ENCODE measurements at places on chromosomes 1 and 21.

- no peak for DNase-seq
Measured at GRCh38 chr1:82110366-82111254, 309.9 kb downstream of the ADGRL2 start.

- no peak for DNase-seq
Measured at GRCh38 chr1:196063294-196063693, 544.9 kb downstream of the KCNT2 start.

- DNase-seq, result no peak
Measured at GRCh38 chr1:47794530-47794929, 202.7 kb downstream of the TRABD2B start.

DNA sequence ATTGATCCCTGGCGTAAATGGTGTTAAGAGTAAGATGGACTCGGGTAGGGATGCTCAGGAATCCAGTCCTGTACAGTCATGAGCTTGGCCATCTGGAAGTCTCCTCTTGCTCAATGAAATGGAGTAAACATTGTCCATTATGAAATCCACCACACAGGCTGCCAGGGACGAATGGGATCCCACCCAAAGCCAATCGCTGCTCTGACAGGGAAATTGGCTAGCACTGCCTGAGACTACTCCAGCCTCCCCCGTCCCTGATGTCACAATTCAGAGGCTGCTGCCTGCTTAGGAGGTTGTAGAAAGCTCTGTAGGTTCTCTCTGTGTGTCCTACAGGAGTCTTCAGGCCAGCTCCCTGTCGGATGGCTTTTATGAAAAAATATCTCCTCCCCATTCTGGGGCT is at the start of gene HSD11B1:
Gene HSD11B1 (plus strand): TSS at position 263 of the 400 bp plus-strand sequence. CDS start 97 bp downstream, at position 360.
- DNase-seq, result no peak

DNA sequence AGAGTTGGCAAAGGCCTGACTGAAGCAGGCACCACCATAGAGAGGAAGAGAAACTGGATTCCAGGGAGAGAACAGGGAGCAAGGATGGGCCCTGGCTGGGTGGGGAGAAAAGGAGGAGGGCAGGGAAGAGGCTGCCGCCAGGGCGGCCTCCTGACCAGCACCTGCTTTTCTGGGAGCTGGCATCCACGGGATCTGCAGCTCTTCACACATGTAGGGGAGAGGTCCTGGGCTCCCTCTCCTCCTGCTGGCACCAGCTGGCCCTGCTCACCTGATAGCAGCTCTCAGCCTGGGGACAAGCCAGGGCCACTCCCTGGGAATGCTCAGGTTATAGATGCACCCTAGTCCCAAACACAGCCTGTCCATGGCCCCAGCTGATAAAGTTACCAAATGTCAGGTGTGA is 39.9 kb downstream of the TEX35 start:
- DNase-seq, result no peak

- no peak for DNase-seq
Measured at GRCh38 chr1:21703318-21703963, 34.3 kb upstream of the RAP1GAP start.

GRCh38 chr1:198169672-198170071 is 12.9 kb downstream of the NEK7 start:
- no peak for DNase-seq

DNA sequence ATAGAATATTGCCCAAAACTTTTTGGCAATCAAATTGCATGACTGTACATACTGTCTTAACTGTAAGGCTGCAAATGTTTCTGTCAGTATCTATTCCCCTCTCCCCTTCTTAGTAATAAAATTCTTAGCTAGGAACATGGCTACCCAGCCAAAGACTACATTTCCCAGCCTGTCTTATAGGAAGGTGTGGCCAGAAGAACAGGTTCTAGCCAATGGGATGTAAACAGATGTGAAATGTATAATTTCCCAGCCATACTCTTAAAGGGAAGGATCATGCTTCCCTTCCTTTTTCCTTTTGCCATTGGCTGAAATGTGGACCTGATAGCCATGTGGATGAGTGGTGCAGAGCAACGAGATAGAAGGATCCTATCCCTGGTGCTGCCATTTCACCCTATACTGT is 7.0 kb upstream of the HIVEP3 start:
- DNase-seq, result no peak

DNA sequence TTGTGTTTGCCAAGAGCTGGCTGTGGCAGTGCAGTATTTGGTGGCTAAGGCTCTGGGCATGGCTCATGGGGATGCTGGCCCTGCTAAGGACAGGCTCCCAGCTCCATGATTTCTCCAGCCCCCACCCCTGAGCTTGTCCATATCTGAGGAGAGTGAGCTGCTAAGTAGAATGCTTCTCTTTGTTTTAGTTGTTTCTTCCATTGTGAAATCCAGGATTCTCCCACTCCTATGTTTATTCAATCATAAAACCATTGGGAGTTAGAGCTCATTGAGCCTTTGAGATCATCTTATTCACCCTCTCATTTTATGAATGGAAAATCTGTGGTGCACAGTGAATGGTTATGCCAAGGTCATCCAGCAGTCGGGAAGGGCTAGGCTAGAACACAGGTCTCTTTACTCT is 188.8 kb downstream of the TNR start:
- no peak for DNase-seq

DNA sequence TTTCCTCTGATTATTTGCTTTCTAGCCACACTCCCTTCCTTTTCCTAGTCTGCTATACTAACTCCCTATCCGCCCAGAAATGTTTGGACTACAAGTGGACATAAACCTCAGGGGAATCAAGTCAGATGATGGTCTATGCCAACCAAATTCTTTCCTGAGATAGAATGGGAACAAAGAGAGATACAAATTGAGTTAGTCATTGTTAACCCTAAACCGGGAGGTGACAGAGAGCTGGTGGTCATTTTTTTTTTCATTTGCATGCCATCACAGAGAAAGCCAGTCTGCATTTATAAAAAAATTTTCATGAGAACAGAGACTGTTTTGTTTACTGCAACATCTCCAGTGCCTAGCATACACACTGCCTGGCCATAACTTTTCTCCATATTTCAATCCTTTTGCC is 35.0 kb downstream of the MYSM1 start:
- no peak for DNase-seq

- DNase-seq, result no peak
Measured at GRCh38 chr1:6831366-6831765, 46.1 kb downstream of the CAMTA1 start.

DNA sequence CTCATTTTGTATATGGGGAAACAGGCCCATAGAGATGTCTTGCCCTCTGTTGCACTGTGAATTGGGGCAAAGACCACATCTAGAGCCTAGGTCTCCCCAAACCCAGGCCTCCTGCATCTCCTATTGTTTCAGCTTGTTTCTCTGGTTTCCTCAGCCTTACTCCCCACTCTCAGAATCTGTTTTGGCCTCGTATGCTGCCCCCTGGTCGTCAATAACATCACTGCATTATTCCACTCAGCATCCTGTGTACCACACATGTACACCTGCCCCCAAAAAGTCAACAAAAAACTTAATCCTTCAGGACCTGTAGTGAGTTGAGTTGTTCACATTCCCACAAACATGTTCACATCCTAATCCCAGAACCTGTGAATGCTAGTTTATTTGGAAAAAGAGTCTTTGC is 184.8 kb downstream of the BRINP2 start:
- DNase-seq, result no peak

DNA sequence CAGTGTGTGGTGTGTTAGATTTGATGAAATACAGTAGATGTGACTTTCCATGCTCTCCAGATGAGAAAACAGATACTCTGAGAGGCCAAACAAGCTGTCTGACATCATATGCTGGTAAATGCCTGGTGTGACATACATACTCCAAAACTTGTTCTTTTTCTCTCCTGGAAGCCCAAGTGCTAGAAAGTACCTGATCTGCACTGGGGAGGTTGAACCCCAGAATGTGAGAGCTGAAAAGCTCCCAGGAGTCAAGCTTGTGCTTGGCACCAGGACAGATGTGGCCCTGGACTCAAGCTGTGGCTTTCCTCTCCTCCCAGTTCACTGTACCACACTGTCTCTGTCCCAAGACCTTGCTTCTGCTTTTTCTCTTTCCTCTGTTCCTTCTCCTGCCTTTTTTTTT is 389.0 kb upstream of the USP24 start:
- DNase-seq, result no peak

DNA sequence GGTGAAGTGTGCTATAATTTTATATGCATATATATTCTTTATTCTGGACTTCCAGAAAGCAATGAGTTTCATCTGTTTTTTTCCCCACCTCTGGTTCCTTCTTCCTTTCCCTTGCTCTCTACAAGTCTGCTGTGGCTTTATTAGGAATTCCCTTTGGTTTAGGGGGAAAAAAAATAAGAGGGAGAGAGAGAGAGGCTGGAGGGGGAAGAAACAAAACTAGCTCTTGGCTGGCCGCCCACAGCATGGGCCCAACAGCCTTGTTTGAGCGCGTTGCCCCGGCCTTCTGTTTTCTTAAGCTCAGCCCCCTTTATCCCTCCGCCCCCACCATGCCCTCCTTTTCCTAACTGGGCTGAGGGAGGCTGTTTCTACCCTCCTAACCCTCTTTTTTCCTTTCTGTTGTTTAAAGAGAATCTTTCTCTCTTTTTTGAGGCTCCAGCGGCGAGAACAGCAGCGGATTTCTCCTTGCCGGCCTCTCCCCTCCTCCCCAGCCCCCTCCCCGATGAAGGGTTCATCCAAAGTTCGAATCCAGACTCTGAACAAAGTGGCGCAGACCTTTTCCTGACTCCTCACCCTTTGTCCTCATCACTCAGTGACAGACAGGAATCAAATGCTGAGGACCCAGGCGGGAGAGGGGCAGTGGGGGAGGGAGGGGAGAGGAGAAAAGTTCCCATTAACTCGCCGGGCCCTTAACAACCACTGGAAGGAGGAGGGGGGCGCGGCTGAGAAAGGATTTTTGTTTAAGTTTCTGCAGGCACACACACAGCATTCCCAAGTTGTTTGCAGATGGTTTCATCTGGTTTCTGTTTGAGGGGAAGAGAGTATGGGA is 29.7 kb downstream of the PBX1 start:
- DNase-seq, result no peak

GRCh38 chr1:110875216-110875731 is 2.3 kb downstream of the CD53 start:
- peak; percentile 84 for DNase-seq

DNA sequence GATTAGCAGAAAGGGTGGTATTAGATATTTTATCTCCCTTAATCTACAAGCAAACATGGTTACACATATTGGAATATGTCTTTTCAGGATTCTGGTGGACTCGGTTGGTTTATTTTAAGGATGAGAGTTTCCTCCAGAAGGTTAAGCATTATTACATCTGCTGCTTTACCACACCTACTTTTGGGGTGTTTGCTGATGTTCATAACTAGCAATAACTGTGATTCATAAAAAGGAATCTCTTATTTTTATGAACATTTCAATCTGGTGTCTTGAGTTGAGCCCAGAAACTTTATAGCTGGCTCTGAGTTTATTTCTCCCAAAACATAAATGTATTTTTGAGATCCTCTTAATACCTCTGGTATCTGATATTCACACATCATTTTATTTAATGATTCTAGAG is 82.7 kb downstream of the LRRC8D start:
- no peak for DNase-seq

DNA sequence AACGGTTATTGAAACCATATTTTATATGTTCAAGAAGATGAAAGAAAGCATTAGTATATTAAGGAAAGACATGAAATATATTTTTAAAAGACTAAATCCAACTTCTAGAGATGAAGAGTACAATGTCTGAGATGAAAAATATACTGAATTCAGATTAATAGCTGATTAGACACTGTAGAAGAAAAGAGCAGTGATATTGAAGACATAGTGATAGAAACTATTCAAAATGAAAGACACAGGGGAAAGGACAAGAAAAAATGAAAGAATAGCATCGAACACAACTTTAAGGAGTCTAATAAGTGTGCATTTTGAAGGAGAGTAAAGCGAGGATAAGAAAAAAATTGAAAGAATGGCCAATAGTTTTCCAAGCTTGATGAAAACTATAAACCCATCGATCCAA is 11.2 kb upstream of the IFNAR1 start:
- DNase-seq, result no peak

- no peak for DNase-seq
Measured at GRCh38 chr1:108149796-108150467, 50.2 kb downstream of the SLC25A24 start.

DNA sequence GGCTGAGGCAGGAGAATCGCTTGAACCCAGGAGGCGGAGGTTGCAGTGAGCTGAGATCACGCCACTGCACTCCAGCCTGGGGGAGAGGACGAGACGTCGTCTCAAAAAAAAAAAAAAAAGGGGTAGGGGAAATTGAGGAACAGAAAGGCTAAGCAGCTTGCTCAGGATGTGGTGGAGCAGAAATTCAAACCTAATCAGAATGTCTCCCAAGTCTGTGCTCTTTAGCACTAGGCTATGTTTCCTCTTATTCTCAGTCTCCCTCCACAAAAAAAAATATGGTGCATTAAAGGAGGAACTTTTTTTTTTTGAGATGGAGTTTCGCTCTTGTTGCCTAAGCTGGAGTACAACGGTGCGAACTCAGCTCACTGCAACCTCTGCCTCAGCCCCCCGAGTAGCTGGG is 114.2 kb downstream of the SLC16A1 start:
- DNase-seq, result no peak

DNA sequence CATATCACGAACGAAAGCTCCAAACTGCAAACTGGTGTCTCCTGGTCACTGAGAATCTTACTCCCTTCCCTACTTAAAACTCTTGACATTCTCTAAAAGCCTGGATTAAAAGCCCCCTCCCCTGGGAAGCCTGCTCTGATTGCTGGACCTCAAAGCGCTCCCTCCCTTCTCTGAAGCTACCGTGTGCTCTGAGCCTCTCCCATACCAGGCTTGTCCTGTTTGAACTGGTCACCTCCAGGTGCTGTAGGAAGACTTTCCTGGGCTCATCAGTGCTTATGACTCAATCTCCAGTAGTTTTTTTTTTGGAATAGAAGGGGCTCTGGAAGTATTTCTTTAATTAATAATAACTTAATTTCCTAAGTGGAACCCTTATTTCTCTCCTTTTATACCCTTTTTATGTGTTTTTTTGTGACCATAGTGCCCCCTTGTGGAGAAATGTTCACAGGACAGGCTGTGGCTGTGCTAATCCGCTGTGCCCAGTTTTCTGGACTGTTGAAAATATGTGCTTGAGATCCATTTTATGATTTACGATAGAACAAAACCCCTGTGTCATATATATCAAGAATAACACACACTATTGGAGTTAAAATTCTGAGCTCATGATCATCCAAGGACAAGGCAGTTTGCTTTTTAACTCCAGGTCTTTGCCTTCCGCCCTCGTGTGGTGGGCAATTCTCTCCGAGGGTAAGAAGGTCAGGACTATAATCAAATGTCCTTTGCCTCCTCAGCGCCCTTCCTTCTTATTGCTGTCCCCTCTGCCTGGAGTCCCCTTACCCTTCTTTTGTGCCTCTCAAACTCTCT is 16.9 kb downstream of the MTARC1 start:
- peak; percentile 16 for DNase-seq

GRCh38 chr1:165560883-165561656 is 17.3 kb downstream of the LRRC52 start:
- no peak for DNase-seq

GRCh38 chr1:58882322-58882948 is 98.6 kb upstream of the JUN start:
- DNase-seq, result no peak

- DNase-seq, result no peak
Measured at GRCh38 chr1:109821831-109822745, 58.4 kb upstream of the EPS8L3 start.

GRCh38 chr1:158251163-158251562 is 3.1 kb upstream of the CD1A start:
- no peak for DNase-seq

- DNase-seq, result no peak
Measured at GRCh38 chr21:45073301-45074047, 906 bp upstream of the ADARB1 start.

GRCh38 chr1:23799255-23799569 is 1.3 kb downstream of the GALE start:
- no peak for DNase-seq

- no peak for DNase-seq
Measured at GRCh38 chr21:27838573-27838972, 871.7 kb upstream of the ADAMTS5 start.

Measured in CD4-positive, alpha-beta T cell treated with Interleukin-15 for 4 hours (primary cell).